ENCODE measurements at places on chromosomes 7 and 10.

DNA sequence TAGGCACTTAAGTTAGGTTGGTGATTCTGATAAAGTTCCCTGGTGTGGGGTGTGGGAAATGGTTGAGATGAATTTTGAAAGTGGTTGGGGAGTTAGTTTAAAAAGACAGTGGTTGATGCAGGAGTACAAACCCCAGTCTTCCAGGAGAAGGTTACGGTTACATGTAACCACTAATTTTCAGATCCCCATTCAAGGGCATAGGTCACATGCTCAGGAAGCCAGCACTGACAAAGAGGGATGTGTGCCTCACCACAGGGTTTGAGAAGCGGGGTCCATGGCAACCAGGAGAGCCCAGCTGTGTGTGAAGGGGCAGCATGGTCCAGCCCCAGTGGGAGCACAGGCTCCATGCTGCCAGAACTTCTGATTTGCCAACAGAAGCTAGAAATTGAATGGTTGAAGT is 144.2 kb downstream of the MDFIC start:
- peak; percentile 93 for DNase-seq

- DNase-seq, result no peak
Observed at GRCh38 chr7:149625947-149626392, 128.4 kb upstream of the ZNF746 start.

DNA sequence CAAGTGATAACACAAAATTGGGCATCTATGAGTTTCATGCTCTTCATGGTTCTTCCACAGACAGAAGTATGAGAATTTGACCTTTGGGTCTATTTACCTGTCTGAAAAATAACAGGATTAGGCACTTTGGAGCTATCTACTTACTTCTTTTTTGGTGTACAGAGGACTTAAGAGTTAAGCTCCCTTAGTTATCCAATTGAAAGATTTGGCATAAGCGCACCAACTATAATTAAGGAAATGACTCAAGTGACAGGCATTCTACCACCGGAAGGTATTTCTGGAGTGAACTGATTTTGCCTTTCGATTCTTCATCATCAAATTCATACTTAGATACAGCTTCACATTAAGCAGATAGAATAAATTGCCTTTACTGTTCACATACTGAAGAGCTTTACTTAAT is 43.9 kb downstream of the IFIT5 start:
- no peak for DNase-seq

GRCh38 chr7:27605689-27606269 is 56.9 kb downstream of the HIBADH start:
- no peak for DNase-seq

- DNase-seq, result no peak
Observed at GRCh38 chr10:114908896-114909295, 29.1 kb upstream of the TRUB1 start.

- no peak for DNase-seq
Observed at GRCh38 chr7:38283809-38284208, 10.4 kb upstream of the TARP start.

DNA sequence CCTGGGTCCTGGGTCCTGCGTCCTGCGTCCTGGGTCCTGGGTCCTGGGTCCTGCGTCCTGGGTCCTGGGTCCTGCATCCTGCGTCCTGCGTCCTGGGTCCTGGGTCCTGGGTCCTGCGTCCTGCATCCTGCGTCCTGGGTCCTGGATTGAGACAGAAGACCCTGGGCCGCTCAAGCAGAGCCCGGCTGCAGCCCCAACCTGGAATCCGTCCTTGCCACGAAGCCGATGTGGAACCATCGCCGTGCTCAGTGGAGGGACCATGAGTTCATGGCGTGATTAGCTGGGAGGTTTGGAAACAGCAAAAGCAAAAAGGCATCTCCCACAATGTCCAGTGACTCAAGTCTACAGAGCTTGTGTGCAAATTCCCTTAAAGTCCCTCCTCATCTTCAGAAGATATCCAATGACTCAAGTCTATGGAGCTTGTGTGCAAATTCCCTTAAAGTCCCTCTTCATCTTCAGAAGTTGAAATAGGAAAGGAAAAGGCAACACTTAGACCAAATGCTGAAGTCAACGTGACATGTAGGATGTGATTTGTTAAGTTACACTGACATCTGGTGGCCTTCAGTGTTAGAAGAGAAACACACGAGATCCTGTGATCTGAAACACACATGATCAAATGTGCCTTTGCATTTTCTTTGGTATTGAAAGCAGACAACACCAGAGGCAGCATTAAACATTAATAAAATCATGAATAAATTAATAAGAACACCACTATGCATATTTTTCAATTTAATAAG is 179.9 kb downstream of the PTPRN2 start:
- DNase-seq, result peak; percentile 55

DNA sequence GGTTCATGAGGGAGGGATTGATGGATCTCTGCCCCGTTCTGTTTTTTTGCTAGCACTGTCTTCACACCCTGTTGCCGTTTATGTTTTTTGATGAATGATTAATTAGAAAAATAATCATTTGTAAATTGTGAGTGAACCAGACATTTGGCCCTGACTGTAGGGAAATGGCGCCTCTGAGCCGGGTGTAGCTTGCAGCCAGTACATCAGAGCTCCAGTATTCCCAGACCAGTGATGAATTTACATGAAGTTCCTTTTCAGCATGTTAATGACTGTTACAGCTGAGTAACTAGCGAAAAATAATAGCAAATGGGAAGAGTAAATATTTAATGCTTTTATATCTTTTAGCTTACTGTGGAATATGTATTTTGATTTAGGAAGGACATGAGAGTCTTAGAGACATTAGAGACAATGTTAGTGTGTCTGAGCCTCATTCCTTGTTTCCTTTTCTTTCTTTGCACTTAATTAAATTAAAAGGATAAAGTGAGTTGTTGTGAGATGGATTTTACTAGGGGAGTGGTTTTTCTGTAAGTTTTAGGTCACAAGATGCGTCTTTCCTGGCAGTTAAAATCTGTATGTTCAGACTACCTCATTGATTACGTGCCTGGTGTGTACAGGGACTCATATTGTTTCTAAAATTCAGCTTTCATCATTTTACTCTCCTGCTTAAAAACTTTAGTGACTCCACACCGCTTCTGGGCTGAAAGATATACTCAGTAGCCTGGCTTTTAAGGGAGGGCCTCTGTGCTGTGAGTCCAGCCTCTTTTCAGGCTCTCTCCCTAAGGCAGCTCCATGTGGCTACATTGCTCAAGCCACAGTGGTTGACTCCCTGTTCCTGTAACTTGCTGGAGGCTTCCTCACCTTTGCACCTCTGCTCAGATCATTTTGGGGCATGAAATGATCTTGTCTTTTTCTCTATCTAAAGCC is 86.4 kb downstream of the AUTS2 start:
- peak; percentile 16 for DNase-seq

- no peak for DNase-seq
Observed at GRCh38 chr7:121913947-121914675, 41.1 kb downstream of the PTPRZ1 start.

DNA sequence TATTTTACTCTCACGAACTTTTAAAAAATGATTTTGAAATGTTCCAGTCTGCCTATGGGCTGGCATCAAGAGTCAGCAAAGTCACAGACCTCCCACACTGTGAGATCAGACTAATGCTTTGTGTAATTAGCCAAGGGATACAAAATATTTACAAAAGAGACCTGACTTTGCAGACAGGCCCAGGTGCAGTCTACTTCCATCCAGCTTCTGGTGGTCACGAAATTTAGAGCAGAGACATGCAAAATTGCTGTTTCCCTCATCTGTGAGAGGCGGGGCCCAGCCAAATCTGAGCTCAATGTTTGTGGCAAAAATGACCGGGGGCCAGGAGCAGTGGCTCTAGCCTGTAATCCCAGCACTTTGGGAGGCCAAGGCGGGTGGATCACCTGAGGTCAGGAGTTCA is 82.5 kb upstream of the PITRM1 start:
- DNase-seq, result no peak

GRCh38 chr10:69318106-69318866 is 40.0 kb downstream of the HK1 start:
- DNase-seq, result peak; percentile 77

GRCh38 chr7:35319606-35320005 is 65.7 kb upstream of the TBX20 start:
- no peak for DNase-seq

DNA sequence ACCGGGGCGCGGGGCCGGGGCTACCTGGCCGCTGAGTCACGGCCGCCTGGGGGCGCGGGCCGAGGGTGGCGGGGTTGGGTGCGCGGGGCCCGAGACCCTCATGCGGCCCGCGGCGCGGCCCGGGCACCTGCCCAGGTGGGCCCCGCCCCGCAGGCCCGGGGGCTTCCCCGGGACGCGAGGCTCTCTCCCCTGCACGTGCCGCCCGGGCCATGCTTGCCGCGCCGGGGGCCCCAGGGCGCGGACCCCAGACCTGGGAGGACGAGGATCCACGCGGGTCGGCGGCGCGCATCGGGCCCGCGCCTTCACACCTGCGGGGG is 402 bp downstream of the MAFK start:
- no peak for DNase-seq

DNA sequence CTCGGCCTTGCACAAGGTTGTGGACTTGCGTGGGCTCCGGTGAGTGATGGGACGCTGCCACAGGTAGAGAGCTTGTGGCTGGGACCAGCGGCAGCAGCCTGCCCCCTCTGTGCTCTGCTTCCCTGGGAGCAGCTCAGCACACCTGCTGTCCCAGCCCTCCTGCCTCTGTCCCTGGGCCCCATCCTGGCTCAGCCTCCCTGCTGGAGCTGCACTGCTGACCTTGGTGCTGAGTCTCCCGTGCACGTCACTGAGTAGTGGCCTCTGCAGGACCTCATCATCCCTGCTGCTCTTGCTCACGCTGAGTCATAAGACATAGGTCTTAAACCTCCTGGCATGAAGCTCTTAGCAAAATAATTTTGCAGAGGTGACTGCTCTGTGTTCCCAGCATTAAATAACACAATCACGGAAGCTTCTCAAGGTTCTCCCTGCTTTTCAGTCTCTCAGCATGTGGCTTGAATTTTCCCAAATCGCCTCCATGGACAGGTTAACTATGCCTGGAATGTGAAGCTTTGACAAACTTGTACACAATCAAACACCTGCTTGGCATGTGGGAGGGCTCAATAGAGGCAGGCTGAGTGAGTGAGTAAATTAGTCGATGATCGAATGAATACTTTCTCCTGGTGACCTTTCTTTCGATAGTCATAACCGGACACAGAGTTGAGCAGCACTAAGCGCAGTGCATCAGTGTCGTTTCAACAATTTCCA is 63.8 kb upstream of the NPS start:
- DNase-seq, result no peak

- DNase-seq, result no peak
Observed at GRCh38 chr7:108358553-108358952, 97.7 kb downstream of the NRCAM start.

DNA sequence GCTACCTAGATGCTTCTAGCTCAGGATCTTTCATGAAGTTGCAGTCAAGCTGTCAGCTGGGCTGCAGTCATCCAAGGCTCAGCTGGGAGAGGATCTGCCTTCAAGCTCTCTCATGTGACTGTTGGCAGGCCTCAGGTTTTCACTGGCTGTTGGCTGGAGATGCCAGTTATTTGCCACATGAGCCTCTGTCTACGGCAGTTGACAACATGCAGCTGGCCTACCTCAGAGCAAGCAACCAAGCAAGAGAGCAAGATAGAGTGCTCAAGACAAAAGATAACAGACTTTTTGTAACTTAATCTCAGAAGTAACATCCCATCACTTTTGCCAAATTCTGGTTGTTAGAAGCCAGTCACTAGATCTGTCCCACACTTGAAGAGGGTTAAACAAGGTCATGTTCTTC is 125.8 kb downstream of the TPST1 start:
- no peak for DNase-seq

All from MV-4-11 (cell line).